ENCODE measurements at places on chromosomes 4 and X. TPM values are rescaled to one million over a fixed set of nuclear protein-coding genes. Genes with fewer than 3 reads are reported as not detected.

Gene F9
- not detected for total RNA-seq

Gene SMIM43
- total RNA-seq = 0.12 TPM

Gene REST
- total RNA-seq = 35.4 TPM

Gene MAMLD1
- 3.1 TPM for total RNA-seq

Gene NCBP2L
- total RNA-seq = not detected

Gene ADAMTS3
- 2.4 TPM for total RNA-seq

Gene ARHGAP36
- total RNA-seq = not detected

Gene ANXA5
- total RNA-seq = 145 TPM

DNA sequence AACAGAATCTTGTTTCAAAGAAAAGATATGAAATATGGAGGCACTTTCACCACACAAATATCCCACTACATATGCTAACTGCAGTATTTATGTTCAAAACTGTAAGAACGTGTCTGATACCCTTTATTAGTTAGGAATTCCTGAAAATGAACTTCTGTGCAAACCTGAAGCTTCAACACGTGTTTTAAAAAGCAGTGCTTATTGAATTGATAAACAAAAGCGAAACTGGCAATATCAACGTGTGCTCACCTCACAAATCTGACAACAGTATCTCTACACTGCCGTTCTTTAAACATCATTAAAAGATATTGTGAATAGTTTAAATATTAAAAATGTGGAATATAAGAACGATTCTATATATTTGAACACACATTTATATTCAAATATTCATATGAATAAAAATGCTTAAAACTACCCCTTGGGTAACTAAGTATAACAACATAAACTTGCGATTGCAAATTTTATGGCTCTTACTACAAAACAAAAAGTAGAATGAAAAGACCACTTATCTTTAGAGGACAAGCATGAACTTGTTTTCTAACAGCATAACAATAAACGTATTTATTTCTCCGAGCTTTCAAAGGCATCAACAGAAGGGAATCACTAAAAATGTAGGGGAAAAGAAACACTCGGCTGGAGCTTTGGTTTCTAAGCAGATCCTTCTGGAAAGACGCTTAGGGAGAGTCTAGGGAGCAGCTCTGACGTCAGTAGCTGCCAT, at the start of gene LRP2BP:
LRP2BP (minus strand) TSS at position 687 of the 718 bp plus-strand sequence. CDS start 17,738 bp downstream, outside the sequence.
- no peak for DNase-seq

DNA sequence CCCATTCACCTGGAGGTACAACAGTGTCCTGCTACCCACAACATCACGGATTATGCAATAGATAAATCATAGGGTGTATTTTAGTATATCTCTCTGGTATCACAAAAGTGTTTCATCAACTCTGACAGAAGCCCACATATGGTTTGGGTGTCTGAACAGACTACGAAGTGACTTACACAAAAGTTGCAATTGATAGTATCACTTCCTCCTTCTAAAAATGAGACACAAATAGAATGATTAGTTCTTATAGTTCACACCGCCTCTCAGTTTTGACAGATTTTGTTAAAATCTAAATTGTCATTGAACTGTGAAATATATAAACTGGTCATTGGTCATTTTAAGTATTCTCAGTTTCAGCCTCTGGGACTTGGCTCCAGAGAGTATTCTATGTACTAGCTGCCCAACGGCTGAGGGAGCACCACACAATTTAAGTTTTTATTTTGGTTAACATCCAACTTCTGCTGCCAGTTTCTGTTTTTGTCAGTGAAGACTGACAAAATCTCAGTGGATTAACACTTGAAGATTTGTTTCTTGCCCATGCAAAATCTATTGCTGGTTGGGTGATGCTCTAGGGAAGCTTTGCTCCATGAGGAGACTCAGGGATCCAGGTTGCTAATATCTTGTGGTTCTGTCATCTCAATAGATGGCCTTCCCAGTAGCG, 113.8 kb upstream of the PUDP start:
- no peak for DNase-seq

GRCh38 chrX:10725071-10725470, 104.7 kb upstream of the MID1 start:
- DNase-seq = no peak

DNA sequence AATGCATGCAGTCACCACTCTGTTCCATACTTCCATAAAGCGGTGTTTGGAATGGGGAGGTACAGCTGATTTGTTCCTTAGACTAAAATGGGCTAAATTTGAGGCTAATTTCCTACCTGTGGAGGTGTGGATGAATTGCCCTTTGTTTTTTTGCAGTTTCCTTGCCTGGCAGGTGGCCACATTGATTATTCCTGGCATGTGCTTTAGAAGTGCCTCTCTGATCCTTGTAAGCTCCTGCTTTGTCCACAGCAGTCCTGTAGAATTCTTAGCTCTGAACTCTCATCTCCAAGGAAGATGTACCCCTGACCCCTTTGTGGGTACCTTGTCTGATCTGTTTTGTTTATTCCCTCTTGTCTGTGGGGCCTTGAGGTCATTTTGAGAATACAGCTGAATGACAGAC, 136.8 kb downstream of the ADGRL3 start:
- DNase-seq = no peak

DNA sequence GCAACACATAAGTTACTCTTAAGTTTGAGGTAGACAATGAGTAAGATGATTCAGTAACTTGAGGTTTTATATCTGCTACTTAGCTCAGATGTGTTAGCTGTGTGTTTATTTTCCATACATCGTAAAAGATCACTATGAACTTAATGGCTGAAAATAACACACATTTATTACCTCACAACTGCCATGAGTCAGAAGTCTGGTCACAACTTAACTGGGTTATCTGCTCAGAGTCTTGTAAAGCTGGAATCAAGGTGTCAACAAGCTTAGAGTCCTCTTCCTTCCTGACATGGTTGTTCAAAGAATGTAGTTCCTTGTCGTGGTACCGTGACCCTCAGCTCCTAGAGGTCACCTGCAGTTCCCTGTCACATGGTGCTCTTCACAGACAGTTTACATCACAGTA, 204.9 kb upstream of the MAGEB2 start:
- no peak for DNase-seq

DNA sequence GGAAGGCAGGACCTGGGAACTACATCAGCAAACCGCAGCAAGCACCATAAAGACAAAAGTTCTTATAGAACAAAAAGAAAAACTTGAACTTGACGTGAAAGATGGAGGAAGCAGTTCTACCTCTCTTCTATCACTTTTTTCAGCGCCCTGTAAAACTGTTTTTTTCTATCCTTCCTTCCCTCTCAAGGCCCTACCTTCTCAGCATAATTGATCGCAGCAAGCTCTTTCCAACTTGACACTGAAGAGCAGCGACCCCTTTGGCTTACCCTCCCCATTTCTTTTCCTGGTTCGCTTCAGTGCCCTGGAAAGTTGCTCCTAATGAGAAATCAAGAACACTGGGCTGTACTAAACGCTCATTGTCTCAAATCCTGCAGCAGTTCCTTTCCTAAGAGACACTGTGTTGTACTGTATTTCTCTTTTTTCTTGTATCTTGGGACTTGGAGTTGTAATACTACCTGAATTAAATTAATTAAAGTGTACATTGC, 150.6 kb upstream of the SLC4A4 start:
- no peak for DNase-seq

DNA sequence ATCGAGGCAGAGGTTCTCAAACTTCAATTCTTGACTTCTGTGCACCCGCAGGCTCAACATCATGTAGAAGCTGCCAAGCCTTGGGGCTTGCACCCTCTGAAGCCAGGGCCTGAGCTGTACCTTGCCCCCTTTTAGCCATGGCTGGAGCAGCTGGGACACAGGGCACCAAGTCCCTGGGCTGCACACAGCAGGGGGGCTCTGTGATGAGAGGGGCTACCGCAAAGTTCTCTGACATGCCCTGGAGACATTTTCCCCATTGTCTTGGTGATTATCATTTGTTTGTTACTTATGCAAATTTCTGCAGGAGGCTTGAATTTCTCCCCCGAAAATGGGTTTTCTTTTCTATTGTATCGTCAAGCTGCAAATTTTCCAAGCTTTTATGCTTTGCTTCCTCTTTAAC, 4.9 kb upstream of the MAGEB17 start:
- no peak for DNase-seq

Measured in right cardiac atrium (tissue), 5 donors.